Aortic smooth muscle cell (primary cell): ENCODE measurements at places on chromosomes 16 and 17. TPM values are rescaled to one million over a fixed set of nuclear protein-coding genes. Genes with fewer than 3 reads are reported as not detected.

The KLHDC4 gene
- total RNA-seq, result 21.8 and 23.1 TPM in 2 replicates

The SLC38A8 gene
- total RNA-seq, result not detected in 2 replicates

The CLEC18A gene
- total RNA-seq, result 0.66 and 0.93 TPM in 2 replicates

The CDK5R1 gene
- 0.50 and 0.79 TPM in 2 replicates for total RNA-seq

The RPS2 gene
- 1,947 and 2,136 TPM in 2 replicates for total RNA-seq

The OSGIN1 gene
- total RNA-seq, result 2.2 and 4.1 TPM in 2 replicates

The VMO1 gene
- total RNA-seq, result 0.62 and 0.92 TPM in 2 replicates

The ZNF385C gene
- not detected in 2 replicates for total RNA-seq

The BCAS3 gene
- total RNA-seq, result 45.0 and 57.8 TPM in 2 replicates

The OSBPL7 gene
- total RNA-seq, result 5.4 and 7.8 TPM in 2 replicates

The ABCA9 gene
- total RNA-seq, result 59.7 and 76.4 TPM in 2 replicates

The MFSD11 gene
- total RNA-seq, result 34.5 and 39.1 TPM in 2 replicates

The TBC1D3H gene
- not detected in 2 replicates for total RNA-seq

The CD300H gene
- not detected in 2 replicates for total RNA-seq

The CSH2 gene
- total RNA-seq, result not detected in 2 replicates

The SPATA22 gene
- 0.87 TPM in 1 of 2 replicates, not detected in the other for total RNA-seq

The CEP112 gene
- total RNA-seq, result 10.7 and 11.8 TPM in 2 replicates
